Occipital lobe (tissue), 3 donors: ENCODE measurements at places on chromosomes 12 and 14.

DNA sequence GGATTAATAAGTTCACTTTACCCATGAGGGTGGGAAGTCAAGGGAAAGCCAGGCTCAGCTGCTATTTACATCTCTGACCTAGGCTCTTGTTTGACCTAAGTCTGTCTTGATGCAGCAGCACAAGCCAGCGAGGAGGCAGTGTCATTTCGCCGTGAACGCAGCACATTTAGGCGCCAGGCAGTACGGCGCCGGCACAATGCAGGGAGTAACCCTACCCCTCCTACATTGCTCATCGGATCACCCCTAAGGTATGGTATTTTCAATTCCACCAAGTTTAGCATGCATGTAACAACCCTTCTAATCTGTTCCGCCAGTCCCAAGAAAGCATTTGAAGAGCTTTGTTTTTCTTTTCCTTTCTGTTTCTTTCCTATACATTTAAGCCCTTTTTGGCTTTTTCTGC lies 81.2 kb downstream of the PCNX1 start:
- DNase-seq: no peak

DNA sequence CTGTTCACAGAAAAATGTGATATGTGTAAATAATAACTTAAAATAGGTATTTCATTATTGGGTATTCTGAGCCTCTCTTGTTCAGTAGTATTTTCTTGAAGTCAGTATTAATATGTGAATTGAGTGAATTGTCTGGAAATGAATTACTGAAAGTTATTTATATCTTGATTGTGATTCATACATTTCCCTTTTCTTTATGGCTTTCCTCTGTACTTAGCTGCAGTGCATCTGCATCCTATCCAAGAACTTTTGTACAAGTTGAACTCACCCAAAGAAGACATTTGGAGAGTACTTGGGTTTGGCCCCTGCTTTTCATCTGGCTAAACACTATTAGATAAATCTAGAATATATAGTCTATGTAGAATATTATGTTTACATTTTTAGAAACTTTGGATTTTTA lies 326.0 kb downstream of the RAD51B start:
- no peak for DNase-seq

- no peak for DNase-seq
Measured at GRCh38 chr14:67610491-67610890, 9.2 kb upstream of the ARG2 start.

GRCh38 chr12:27624586-27624985 lies 71.7 kb upstream of the REP15 start:
- no peak for DNase-seq

- no peak for DNase-seq
Measured at GRCh38 chr12:120858306-120859088, 45.7 kb downstream of the SPPL3 start.

- no peak for DNase-seq
Measured at GRCh38 chr12:124658806-124659402, 91.5 kb upstream of the NCOR2 start.

DNA sequence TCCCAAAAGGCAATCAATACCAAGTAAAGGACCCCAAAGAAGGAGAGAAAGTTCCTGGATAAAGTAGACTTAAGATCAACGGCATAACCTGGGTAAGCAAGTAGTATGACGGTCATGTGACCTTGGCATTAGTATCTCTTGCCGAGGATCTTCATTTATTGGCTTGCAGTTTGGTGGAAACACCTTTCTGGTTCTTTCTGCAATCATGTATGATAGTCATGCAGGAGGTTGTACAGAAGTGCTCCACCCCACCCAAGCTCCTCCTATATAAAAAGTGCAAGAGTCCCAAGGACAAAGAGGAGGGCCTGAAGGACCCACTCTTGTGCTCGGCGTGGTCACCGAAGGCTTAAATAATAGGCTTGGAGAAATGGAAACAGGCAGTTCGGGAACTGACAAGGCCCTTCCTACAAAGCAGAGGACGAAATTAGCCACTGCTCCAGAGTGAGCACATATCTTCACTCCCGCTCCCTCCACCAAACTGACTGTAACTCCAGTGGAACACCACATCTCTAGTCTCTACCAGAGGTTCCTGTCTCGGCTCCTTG lies 750 bp downstream of the CS start:
- peak; percentile 51 for DNase-seq

GRCh38 chr12:50325890-50326391 lies 42.6 kb upstream of the LIMA1 start:
- DNase-seq: no peak

GRCh38 chr12:54958048-54958658 lies 26.4 kb downstream of the TESPA1 start:
- DNase-seq: peak; percentile 49

- DNase-seq: no peak
Measured at GRCh38 chr12:55771736-55772135, 28.8 kb downstream of the GDF11 start.

GRCh38 chr12:74988156-74988555 lies 221.5 kb downstream of the KCNC2 start:
- DNase-seq: no peak

- no peak for DNase-seq
Measured at GRCh38 chr12:64720884-64721283, 38.3 kb downstream of the GNS start.

- no peak for DNase-seq
Measured at GRCh38 chr12:26416550-26416949, 221.2 kb downstream of the SSPN start.

GRCh38 chr12:97984974-97985580 lies 522.5 kb downstream of the RMST start:
- peak; percentile 2 for DNase-seq

DNA sequence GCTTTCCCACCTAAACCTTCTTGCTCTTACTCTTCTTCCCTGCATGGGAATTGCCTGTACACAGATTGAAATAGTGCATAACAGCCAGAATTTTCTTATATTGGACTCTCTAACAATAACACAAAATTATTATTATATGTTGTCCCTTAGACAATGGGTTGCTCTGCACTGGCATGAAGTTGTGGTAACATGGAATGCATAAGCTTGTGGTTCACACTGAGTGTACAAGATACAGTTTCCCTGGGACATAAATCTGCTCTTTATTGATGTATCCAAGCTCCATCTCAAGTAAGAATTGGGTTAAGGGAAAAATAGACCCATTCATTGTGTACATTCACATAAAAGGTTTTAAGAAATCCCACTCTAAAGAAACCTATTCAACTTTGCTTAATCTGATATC lies 114.4 kb upstream of the NTF3 start:
- no peak for DNase-seq

DNA sequence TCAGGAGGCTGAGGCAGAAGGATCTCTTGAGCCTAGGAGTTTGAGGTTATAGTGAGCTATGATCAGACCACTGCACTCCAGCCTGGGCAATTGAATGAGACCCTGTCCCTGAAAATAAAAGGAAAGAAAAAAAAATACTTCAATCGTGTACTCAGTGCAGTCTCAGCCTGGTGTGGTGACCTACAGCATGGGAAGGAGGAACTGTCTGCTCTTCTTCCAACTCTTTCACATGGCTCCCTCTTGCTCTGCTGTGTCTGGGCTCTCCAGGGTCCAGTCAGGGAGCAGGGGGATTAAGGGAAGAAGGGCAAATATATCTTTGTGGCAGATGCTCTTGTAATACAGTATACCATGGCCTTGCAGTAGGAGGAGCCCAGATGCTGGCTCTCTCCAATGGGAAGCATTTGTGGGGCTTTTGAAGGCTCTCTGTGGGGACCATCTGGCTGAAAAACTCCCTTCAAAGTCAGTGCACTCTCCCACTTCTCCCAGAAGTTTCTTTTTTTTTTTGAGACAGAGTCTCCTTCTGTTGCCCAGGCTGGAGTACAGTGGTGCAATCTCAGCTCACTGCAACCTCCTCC lies 76.6 kb upstream of the TMPO start:
- DNase-seq: no peak

- DNase-seq: peak; percentile 27
Measured at GRCh38 chr14:59919570-59920377, at the start of gene LRRC9. Gene LRRC9, plus strand, starts transcription at chr14:59920144.

DNA sequence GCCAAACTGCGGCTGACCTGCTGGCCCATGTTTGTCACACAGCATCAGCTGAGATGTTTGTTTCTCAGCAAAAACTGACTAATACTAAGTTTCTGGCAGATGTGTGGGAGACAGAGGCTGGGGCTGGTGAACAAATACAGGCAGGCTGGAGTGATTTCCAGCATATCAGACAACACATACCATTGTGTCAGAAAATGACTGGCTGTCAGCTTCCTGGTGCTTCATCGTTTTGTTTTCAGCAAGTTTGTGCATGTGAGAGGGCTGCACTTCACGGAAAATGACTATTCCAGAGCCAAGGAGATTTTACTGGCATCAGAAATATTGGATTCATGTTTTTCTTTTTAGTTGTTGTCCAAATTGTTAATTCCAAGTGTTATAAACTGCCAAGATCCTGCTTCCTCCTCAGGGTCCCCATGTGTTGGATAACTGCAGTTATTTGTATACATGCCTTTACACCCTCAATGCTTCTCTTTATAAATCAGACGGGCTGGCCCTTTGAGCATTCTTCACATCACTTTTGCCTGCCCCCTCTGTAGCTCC lies 145.7 kb downstream of the GALC start:
- no peak for DNase-seq

DNA sequence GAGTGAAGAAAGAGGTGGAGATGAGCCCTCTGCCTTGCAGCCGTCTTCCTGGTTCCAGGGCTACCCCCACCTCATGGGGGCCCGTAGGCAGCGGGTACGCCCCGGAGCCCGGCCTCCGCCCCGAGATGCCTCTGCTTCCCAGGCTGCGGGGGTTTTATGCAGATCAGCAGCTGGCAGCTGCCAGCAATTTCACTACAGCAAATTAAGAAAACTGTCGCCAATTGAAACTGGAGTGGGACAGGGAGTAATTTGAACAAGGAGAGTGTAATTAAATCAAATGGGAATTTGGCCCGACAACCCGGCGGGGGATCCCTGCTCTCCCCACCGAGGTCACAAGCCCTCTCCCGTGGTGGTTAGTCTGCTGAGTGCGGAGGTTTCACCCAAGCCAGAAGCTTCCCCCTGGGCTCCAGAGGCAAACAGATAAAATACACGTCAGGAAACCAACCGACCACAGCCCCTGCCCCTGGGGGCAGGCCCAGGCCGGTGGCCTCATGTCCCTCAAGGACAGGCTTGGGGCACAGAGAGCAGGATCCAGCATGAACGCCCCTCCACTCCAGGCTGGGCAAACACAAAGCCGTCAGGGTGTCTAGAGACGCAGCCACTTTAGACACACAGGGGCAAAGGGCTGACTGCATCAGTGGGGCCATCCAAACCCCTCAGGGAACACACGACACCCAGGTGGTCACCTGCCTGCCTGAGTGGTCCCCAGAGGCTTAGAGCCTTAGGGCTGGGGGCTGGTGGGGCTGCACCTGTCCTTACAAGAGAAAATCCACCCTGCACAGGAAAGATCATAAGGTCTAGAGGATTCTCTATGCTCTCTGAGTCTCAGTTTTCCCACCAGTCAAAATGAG lies 53.8 kb downstream of the TESC start:
- DNase-seq: peak; percentile 29

- DNase-seq: no peak
Measured at GRCh38 chr12:124057691-124058090, 84.7 kb downstream of the ZNF664 start.

DNA sequence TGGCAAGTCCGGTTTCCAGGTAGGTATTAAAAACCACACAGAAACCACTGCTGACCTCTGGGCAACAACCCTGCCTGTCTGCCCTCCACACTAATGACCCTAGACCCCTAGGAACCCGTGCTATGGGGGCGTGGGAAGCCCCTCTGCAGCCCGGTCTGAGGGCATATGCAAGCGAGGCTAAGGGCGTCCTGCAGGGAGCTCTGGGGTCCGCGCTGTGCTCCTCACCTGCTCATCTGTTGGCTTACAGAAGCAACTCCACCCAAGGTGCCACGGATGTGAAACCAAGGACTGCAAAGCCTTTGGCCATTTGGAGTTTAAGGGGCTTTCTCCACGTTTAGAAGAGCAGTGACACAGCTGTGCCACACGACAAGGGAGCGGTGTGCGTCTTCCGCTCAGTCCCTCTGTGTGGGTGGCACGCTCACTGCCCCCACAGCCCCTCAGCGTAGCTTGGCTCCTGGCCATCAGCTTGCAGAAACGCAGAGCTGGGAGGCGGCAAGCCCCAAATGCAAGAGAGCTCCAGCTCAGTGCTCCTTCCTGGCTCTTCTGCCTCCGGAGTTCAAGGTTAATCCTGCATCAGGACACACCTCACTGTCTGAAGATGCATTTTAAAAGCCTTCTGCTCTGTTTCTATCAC lies 18.4 kb downstream of the AMN start:
- peak; percentile 16 for DNase-seq

DNA sequence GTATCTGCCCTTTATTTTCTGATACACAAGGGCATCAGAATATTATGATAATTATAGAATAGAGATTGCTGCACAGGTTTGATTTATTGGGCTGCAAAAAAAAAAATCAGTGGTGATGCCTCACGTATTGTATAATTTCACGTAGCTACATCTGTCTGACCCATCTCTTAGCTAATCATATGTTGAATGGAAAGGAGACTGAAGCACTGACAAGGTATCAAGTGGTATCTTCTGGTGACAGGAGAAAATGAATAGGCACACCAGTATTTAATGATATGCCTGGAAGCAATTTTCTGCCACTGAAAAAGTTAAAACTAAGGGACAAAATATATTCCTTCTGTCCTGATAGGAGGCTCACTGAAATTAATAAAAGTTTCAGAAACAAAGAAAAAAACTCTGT lies 837.2 kb upstream of the FBXO33 start:
- no peak for DNase-seq
